Colonic mucosa (tissue), 4 donors: ENCODE measurements at places on chromosomes 3 and 15.

DNA sequence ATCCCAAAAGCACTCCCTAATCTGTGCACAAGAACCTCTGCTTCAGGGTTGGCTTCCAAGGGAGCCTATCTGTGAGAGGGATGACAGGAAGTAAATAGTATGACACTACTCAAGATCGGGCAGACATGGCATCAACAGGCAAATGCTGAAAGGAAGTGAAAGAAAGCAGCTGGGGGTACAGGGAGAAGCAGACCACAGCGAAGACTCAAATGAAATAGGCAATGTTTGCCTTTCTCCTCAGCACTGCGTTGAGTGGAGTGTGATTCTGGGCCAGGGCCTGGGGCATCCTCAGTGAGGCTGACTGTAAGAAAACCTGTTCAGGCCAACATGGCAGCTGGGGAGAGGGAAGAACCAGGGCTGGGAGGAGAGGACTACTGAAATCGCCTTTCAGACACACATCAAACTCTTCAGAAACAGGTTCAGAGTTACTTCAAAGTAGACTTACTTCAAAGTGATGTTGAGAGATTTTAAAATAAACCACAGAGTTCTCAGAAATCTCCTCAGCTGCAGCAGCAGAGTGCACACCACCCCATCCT is 96.6 kb downstream of the SLC9A9 start:
- DNase-seq, result no peak

- no peak for DNase-seq
Observed at GRCh38 chr3:124854009-124854408, 33.2 kb downstream of the ITGB5 start.

GRCh38 chr3:72391659-72392058 is 456.6 kb downstream of the SHQ1 start:
- DNase-seq, result no peak

- DNase-seq, result no peak
Observed at GRCh38 chr3:18968120-18968519, 180.2 kb upstream of the KCNH8 start.

GRCh38 chr15:33724321-33725036 is 243.8 kb upstream of the CHRM5 start:
- no peak for DNase-seq

DNA sequence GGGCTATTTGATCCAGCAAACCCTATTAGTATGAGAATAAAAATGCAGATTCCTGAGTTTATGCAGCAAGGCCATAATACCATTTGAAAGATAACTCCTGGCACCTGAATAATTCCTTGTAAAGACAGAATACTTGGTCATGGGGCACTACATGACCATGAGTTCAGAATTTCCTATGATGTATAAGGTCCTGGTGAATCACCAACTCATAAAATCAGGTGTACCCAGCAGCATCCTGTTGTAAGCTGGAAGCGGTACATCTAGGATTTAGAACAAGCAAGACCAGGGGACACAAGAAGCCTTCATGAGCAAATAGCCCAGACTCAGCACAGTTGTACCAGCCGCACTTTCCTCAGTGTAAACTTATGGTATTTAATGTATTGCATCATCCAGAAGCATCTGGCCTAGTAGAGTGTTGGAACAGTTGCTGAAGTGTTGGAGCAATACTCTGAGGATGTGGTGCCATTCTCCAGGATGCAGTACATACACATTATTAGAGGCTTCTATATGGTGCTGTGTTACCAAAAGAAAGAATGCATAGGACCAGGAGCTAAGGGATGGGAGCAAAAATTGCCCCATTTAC is 233.4 kb downstream of the SQOR start:
- DNase-seq, result no peak

DNA sequence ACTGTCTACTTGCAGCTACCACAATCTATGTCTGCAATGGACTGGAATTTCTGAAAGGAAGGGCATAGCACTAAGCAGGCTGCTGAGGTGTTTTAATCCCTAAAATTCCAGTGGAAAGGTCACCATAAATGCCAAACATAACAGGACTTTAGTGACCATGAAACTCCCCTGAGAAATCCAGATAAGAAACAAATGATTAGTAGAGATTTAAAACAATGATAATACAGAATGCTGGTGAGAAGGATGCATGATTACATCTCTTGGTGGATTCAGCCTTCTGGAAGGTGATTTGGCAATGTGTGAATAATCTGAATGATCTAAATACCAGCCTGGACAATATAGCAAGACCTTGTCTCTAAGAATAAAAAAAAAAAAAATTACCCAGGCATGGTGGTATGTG is 475.0 kb upstream of the CBLB start:
- no peak for DNase-seq

DNA sequence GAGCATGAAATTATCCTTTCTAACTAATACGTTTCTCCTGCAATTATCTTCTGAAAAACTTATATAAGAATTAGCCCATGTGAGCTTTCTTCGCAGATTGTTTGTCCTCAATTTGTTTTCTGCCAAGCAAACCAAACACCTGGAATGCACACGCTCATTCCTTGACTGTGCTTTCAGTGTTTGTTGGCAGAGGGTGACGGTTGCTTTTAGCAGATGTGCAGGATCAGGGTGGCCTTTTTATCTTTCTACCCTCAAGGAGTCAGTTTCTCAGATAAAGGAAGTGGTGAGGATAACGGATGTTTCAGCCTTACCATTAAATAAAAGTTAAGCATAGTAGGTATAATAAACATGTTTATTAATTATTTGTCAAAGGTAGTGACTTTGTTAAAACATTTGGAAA is 15.2 kb downstream of the ARPP21 start:
- DNase-seq, result no peak

DNA sequence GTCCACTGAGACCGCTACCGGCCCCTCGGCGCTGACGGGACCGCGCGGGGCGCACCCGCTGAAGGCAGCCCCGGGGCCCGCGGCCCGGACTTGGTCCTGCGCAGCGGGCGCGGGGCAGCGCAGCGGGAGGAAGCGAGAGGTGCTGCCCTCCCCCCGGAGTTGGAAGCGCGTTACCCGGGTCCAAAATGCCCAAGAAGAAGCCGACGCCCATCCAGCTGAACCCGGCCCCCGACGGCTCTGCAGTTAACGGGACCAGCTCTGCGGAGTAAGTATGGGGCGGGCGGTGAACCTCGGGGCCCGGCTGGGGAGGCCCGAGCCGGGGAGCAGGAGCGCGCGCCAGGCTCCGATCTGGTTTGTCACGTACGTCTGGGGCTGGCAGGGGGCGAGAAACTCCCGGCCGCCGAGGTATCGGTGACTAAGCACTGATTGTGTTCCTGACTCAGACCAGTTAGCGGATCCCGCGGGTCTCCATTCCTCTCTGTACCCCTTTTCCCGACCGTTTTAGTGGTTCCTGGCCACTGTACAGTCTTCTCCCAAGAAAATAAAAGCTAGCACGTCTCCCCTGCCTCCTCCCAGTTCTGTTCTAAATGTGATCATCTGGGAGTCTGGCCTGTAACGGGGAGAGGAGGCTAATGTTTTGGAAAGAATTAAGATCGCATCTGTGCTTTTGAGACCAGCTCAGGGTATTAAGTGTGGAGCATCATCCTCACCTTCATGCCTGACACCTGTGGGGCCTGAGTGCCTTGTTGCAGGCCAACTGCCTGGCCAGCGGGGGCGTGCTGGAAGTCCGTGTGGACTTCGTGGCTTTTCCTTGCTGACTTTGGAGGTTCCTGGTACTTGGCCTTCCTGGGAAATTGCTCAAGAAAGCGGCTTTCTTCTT is 691 bp downstream of the MAP2K1 start:
- peak; percentile 61 for DNase-seq

GRCh38 chr3:30661098-30661873 is 54.9 kb downstream of the TGFBR2 start:
- DNase-seq, result no peak

DNA sequence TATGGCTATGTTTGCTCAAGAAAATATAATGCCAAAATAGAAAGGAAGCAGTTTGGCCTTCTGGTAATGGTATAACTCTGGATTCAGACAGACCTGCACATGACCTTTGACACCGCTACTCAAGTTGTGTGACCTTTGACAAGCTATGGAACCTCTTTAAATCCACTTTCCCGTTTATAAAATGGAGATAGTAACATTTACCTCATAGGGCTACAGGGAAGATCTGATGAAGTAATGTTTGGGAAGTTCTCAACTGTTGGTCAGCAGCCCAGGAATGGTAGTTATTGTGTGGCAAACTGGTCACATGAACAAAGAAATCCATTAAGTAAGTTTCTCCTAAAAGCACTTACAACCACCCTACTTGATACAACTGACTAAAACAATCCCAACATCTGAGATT is 95.1 kb upstream of the PHLDB2 start:
- no peak for DNase-seq

GRCh38 chr3:133130168-133130567 is 92.0 kb downstream of the TMEM108 start:
- DNase-seq, result no peak

GRCh38 chr15:95410757-95411156 is 919.7 kb upstream of the NR2F2 start:
- no peak for DNase-seq

DNA sequence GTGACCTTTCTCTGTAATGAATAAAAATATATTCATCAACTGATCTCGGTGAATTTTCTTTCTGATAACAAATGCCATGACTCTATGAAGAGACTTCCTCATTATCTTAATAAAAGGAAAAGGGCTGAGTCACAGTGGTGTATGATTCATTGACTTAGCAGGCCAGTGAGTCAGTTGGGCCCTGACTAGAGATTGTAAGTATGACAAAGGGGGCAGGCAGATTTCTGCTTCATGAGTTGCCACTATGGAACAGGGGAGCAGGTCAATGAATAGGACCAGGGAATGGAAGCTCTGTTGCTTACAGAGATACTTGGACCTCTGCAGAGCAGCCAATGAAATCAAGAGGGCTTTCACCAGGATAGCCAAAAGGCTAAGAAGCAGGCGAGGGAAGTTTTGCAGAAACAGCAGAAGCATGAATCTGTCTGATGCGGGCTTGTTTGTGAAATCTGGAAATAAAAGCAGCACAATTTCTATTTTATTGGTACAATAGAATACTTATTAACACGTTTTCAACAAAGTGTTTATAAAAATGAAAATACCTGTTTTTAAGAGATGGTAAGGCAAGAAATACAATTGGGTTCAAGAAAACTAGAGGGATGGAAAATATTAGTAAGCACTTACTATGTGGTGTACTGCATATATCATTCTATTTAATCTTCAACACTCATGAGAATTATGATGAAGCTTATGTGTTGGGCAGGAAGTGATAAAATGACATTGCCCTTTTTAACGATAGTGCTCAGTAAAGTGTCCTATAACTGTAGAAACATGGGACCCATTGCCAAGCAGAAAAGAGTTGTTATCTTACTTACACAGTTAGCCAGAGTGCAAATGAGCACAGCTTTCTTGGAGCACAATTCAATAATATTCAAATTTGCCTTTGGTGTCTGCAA is 169.8 kb upstream of the MYRIP start:
- DNase-seq, result no peak

GRCh38 chr3:61742006-61742405 is 180.6 kb downstream of the PTPRG start:
- no peak for DNase-seq

DNA sequence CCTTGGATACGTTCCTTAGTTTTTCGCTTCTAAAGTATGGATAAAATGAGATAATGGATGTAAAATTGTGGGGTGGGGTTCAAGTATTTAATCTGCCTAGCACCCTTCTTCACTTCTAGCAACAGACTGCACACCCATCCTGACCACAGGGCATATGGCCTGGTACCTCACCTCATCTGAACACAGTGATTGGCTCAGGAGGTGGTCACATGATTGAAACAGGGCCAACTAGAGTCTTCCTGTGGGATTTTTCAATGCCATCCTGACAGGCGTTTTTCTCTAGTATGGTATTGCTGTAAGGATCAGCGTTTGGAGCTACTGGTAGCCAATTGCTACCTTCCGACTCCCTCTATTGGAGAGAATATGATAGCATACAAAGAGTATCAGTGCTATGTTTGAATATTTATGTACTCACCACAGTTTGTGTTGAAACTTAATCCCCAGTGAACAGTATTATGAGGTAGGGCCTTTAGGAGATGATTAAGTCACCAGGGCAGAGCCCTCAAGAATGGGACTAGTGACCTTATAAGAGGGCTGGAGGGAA is 172.2 kb downstream of the PPM1L start:
- no peak for DNase-seq

GRCh38 chr15:93066834-93067648 is 22.0 kb downstream of the RGMA start:
- no peak for DNase-seq

- DNase-seq, result no peak
Observed at GRCh38 chr3:156449710-156450574, 105.0 kb downstream of the SSR3 start.

DNA sequence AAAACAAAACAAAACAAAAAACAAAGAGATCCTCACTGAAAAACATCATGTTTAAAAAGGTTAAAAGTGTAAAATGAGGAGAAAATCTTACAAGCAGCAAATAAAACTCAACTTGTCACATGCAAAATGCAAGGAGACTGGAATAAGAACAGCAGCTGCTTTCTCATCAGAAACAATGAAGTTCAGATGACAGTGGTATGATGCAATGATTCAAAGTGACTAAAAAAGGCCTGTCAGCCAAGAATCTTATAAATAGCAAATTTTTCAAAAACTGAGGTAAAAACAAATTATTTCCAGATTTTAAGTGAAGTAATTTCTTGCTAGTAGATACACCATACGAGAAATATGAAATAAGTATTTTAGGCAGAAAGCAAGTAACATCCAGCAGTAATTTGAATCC is 68.6 kb upstream of the EPHA3 start:
- DNase-seq, result no peak

GRCh38 chr3:129161860-129162271 is 1.0 kb upstream of the ISY1 start:
- DNase-seq, result peak; percentile 36

- DNase-seq, result no peak
Observed at GRCh38 chr15:91866971-91867372, 13.5 kb downstream of the SLCO3A1 start.

GRCh38 chr3:143951351-143951971 is 20.2 kb upstream of the DIPK2A start:
- DNase-seq, result no peak

DNA sequence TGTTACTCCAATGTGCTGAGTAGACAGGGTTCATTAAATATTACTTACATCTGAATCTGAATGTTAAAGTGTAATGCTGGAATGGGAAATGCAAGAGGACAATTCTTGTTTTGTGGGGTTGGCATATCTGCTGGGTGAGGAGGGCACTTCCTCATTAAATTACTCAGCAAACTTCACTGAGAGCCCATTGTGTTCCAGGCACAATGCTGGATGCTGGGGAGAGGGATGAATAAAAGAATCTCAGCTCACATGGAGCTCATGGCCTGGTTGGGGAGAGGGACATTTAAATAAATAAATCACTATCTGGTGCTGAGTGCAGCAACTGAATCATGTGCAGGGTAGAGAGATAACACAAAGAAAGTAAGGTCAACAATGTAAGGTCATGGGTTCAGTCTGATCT is 199.2 kb upstream of the CFAP20DC start:
- DNase-seq, result no peak

GRCh38 chr3:88678747-88679146 is 428.7 kb upstream of the EPHA3 start:
- DNase-seq, result no peak
